SK-N-DZ (cell line): ENCODE measurements at places on chromosomes 6 and 20.

GRCh38 chr6:33781131-33781975, 7.6 kb downstream of the LEMD2 start:
- DNase-seq, result no peak

DNA sequence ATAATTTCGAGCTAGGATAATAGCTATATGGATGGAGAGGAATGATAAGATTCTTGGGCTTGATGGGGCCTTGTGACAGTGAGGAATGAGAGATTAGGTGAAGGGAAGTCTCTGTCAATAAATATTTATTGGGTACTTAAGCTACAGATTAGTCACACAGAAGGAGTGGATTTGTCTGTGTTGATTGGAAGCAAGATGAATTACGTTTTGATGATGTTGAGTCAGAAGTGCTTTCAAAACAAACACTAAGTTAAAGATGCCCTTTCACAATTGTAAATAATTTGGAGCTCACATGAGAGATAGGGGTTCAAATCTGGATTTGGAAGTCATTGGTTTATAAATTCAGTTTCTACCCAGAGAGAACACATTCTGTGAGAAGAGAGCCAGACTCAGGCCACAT, 834.2 kb downstream of the KIF16B start:
- no peak for DNase-seq

DNA sequence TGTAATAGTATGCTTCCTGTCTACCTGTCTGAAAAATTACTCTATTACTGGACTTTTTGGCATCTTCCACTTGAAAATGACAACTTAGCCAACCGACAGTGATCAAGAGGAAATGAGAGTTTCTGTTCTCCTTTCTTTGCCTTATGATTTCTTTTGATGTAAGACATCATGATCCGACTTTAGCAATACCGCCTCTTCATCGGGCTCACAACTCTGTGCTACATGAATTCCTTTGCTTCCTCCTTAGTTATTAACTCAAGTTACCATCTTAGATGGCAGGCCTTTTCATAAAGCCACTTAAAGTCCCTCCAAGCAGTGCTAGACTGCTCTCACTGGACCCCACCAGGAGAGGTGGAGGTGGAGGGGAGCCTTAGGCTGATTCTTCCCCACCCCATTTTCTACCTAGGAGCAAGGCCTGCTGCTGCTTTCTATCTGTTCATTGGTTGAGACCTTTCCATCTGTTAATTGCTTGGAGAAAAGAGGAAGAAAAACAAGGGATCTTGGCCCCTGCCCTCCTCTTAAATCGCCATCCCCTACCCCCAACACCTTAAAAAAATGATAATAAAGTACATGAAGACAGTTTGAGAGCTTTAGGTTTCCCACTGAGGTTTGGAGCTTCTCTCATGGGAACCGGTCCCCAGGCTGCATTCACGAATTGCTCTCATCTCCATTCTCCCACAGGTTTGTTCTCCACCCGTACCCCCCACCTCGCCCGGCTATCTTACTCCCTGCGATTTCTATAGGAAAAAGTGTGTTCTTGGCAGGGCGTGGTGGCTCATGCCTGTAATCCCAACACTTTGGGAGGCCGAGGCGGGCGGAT, 21.6 kb upstream of the MCM3 start:
- DNase-seq, result no peak

DNA sequence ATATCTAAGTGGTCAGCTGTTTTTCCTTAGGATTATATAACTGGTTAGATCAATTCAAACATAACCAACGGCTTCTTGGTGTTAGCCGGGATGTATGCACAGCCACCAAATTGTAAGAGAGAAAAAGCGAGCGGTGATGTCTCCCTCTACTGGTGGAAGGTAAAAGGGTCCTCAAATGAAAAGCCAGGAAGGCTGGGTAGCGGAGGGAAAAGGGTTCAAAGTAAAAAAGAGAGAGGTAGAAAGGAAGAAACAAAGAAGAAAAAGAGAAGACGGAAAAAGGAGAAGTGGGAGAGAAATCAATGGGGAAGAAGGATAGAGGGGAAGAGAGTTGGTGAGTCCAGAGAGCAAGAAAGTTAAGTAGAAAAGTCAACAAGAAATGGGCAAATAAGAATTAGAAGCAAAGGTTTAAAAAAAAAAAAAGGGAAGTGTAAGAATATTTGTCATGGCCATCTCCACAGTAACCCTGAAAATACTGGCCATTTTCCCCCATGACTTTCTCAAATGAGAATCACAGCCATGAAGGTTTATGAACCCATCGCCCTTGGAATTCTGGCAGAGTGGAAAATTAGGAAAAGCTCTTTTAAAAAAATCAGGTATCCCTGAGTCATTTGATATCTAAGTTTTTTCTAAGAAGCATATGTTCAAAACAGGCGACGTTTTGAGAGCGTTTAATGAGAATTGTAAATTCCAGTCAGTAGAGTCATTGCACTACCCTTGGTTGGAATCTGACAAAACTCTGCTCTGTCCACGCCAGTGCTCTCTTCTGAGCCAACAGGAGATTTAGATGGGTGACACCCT, 155.6 kb upstream of the SNX9 start:
- DNase-seq, result peak; percentile 65

- DNase-seq, result no peak
Observed at GRCh38 chr20:13029687-13030375, 21.1 kb downstream of the SPTLC3 start.

DNA sequence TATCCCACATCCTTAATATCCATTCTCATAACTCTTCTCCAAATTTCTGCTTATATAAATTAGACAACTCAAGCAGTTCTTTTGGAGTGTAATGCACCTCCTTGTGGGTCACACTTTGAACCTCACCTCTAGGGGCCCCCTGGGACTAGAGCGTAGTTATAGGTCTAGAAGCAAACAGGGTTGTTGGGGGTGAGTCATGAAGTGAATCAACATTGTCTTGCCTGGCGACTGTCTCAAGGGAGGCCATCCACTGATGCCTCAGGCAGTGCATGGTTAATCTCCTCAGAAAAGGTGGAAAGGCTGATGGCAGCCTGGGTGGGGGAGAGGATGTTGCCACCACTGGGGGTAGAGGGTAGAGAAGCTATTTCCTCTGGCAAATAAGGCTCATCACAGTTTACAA, 129.1 kb downstream of the TNFRSF21 start:
- DNase-seq, result no peak

DNA sequence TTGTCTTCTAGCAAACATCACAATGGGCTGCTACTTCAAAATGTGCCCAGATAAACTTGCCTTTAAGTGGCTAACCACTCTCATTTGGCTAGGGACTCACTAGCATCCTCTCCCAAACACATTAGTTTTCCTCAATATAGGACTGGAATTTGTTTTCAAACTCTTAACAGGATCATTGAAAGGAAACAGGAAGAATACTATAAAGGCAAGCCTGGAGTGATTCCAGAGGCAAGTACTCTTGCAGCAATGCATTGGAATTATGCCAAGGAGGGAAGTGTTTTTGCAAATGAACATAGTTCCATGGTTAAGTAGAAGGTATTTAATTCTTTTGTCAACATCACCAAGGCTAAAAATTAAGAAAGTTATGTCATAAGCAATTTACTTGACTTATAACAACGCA, 12.2 kb downstream of the EPHA7 start:
- DNase-seq, result peak; percentile 12

GRCh38 chr6:13412639-13413465, 74.5 kb downstream of the GFOD1 start:
- DNase-seq, result no peak

GRCh38 chr6:90412538-90413369, 116.1 kb upstream of the BACH2 start:
- no peak for DNase-seq

DNA sequence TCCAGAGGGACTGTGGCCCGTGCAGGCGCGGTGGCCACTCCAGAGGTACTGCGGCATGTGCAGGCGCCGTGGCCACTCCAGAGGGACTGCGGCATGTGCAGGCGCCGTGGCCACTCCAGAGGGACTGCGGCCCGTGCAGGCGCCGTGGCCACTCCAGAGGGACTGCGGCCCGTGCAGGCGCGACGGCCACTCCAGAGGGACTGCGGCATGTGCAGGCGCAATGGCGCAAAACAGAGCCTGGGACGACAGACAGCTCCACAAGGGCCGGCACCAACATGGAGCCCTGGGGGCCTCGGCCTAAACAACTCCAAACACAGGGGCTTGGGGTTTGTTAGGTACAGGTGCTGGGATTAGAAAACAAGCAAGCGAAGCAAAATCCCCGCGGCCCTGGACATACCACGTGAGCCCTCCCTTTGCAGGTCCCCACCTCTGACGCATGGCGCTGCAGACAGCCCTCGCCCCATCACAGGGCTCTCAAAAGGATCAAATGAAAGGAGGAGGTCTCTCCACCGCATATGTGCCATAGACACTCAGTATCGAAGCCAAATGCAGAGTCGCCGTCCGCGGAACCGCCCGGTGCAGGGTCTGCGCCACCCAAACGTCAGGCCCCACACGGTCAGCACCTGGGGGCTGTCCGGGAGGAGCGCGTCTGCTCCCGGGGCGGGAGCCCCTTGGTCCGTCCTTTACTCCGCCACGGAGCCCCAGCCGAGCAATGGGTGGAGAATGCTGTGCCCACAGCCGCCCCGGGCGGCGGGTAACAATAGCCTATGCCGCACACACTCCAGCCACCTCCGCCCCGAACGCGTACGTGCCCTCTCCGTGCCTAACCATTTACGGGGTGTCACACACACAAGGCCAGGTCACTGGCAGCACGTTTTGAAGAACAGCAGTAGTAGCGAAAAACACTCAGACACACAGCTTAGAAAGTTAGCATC, 85.7 kb downstream of the TAF4 start:
- no peak for DNase-seq

DNA sequence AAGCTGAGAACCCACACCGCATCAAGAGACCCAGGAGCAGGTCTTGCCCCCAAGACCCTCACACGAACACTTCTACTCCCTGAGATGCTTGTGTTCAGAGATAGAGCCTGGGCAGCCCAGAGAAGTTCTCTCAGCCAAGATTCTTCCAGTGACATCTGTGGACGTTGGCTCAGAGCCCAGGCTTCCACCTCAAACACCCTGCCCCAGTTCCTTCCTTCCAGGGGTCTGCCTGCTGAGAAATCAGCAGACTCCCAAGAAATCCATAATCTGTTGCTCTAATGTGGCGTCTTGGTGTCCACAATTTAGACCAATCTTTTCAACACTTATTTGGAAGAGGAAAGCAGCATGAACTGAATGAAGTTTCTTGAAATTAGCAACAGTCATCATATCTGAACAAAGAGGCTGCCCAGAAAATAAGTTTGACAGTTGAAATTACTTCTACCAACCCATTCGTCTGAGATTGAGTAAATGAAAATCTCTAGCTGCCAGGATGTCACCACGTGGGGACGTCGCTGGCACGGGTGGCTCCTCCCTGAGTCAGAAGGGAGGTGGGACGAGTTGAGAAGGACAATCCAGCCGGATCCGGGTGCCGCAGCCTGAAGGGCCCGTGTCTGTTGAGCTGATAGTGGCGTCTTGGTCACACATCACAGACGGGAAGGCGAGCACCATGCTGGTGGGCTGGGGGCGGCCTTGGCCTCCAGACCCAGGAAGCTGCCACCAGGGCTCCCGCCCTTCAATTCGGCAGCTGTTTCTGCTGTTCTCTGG, 400.9 kb downstream of the TAF4 start:
- no peak for DNase-seq

DNA sequence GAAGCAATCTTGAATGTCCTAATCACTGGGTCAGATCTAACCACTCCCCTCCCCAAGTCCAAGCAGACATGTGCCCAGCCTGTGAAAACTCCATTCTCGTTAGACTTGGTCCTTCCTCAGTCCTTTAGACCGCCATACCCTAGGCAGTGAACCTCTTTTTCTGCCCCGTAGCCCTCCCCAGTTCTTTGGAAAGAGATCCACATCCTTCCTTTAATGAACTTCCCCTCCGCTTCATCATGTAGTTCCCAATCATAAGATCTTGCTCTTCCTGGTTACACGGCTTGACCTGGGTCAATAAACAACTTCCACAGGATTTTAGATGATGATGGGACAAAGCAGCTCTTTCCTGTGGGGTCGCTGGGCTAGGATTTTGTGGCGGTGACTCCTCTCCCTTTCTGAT, 9.6 kb downstream of the AHCY start:
- no peak for DNase-seq

DNA sequence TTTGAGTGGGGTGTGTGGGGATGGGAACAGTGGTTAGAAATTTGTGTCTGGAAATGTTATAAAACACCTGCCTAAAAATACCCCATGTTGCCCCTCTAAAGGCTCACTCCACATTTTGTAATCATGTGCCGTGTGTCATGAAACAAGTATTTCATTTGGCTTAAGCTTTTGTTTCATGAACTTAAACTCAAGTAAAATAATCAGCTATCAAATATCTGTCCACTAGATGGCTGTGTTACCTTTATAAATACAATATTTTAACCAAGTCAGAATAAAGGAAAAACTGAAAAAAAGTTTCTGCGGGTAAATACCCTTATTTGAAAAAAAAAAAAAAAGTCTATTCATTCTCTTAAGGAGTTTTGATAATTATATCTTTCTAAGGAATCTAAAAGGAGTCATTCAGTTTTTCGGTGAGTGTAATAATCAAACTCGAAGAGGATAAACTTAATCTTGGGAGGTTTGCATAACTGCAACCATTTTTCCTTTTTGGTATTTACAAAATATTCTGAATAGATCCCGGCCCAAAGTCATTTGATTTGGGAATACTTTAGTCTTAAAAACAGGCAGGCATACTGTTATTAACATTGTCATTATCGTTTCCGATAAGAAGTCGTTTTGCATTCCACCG, 29.9 kb upstream of the MTRF1L start:
- peak; percentile 13 for DNase-seq

DNA sequence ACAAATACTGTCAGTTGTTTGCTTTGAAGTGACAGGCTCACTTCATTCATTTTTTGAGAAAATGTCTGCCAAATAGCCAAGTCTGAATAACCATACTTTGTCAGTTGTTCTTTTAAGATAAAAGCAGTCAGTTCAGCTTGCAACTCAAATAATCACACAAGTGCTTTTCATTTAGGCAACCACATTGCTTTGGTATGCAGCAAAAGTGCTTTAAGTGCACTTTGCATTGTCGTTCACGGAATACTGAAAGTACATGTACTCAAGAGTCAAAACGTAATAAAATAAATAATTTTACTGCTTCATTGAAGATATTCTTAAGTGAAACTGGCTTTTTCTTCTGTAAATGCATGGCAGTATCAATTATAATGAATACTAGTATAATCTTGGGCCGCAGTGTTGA, 107.2 kb downstream of the MMS22L start:
- DNase-seq, result no peak

DNA sequence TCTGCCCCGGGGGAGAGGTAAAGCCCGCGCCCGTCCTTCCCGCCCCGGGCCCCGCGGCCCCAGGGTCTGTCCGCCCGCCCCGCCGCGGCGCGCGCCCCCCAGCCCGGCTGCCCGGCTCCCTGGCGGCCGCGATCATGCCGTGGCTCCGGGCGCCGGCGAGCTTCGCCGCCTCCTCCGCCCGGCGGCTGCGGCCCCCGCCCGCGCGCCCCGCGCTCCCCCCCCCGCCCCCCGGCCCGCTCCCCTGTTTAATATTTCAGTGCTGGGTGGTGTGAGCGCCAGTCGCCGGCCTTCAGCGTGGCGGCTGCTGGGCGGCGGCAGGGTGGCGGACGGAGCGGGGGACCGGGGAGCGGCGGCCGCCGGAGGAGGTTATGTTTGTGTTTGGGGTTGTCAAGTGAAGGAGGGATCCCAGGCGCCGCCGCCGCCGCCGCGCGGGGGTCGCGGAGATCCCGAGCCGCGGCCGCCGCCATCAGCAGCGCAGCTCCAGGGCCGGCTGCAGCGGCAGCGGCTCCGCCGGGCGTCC, at the start of gene HIVEP1:
TSS of gene HIVEP1 (plus strand) at position 275 of the 520 bp plus-strand sequence. CDS start 3,317 bp downstream, outside the sequence.
- DNase-seq, result peak; percentile 29

- DNase-seq, result no peak
Observed at GRCh38 chr6:100440935-100441334, 23.8 kb downstream of the SIM1 start.

GRCh38 chr6:29490552-29490951, 2.8 kb upstream of the MAS1L start:
- no peak for DNase-seq
